ENCODE measurements at places on chromosomes 2 and 18.

GRCh38 chr2:172288603-172289002 is 138.8 kb upstream of the ITGA6 start:
- ATAC-seq, result no peak

- ATAC-seq, result no peak
Measured at GRCh38 chr2:158094487-158095092, 7.1 kb upstream of the UPP2 start.

DNA sequence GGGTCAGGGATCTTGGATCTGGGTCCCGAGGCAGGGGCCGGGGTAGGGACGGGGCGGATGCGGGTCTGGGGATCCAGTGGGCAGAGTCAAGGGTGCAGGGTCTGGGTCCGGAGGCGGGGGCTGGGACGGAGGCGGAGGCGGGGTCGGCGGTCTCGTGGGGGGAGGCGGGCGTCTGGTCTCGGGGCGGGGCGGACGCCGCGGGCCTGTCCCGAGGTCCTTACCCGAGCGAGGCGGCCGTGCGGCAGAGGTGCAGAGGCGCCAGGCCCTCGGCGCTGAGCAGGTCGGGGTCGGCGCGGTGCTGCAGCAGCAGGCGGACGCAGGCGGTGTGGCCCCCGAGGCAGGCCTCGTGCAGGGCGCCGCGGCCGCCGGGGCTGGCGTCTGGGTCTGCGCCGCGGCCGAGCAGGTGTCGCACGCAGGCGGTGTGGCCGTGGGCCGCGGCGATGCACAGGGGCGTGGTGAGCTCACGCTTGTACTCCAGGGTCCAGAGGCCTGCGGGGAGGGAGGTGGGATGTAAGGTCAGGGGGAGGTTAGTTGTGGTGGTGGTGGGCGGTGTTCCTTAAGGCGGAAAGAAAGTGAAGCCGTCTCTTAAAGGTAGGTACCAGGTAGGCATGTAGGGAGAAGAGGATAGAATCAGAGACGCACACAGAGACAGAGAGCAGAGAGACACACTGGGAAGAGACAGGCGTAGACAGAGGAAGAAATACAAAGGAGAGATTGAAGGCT is 26.6 kb downstream of the ASB18 start:
- ATAC-seq, result no peak

DNA sequence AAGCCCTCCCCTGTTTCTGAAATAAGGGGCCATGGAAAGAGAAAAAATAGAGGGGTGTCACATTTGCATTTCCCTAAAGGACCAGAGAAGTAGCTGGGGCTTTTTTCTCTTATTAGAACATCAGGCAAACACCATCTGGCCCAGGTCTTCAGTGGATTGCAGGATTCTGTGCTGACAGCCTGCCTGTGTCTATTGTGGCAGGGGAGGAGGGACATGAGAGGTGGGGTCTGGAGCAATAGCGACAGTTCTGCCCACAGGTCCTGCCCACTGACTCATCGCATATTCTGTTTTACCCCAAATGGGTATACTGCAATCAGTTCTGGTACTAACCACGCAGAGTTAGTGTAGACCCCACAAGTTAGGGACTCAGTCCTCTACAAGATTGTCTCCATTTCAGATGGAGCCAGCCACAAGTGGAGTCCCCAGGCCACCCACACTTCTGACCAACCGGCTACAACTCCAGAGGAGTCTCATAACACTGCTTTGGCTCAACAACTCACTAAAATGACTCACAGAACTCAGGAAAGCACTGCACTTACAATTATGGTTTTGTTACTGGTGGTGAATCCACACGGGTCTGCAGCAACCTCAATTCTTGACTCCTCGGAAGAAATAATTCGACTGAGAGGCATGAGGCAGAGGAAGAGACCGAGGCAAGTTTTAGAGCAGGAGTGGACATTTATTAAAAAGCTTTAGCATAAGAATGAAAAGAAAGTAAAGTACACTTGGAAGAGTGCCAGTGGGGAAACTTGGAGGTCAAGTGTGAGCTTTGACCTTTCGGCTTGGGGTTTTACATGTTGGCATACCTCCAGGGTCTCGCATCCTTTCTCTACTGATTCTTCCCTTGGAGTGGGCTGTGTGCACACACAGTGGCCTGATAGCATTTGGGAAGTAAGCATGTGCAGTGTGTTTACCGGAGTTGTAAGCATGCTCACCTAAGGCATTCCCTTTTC is 146.4 kb upstream of the SPATS2L start:
- no peak for ATAC-seq

- no peak for ATAC-seq
Measured at GRCh38 chr2:150733051-150733618, 245.7 kb upstream of the RND3 start.

GRCh38 chr2:130261970-130262760 is 63.9 kb upstream of the TUBA3E start:
- ATAC-seq, result no peak

- no peak for ATAC-seq
Measured at GRCh38 chr2:49913025-49913424, 758.7 kb upstream of the FSHR start.

- ATAC-seq, result no peak
Measured at GRCh38 chr2:39228413-39229209, 15.2 kb downstream of the CDKL4 start.

DNA sequence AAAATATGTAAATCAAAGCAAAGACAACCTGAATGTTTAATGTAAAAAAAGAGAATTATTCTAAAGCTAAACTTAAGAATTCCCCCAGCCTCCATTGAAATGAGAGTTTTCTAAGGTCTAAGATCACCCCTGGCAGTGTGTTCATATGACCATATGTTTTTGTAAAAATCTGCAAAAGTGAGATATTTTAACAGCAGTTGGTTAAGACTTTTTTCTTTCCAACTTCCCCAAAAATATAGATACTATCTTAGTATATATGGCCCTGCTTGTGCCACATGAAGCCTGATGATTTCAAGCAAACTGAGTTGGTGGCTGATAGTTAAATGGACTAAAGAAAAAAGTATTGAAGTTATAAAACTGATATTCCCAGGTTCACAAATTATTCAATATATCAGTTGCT is 35.4 kb downstream of the ZNF804A start:
- no peak for ATAC-seq

- ATAC-seq, result no peak
Measured at GRCh38 chr18:4391859-4392258, 63.2 kb downstream of the DLGAP1 start.

DNA sequence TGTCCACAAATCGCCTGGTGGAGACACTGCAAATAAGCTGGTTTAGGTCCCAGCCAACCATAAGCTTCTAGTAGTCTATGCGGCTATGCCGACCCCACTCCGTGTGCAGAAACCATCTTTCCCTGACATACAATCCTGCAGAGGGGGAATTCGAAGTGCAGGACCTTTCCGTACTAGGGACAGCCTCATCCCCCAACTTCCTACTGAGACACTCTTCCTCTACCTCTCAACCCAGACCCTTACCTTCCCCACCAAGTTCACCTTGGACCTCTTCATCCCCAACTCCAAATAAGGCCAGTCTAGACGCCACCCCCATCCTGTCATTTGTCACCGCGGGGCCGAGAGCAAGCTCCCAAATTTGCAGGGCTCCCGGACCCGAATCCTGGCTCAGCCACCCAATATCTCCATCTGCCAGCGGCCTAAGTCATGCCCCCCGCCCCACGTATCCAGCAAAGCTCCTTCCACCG is 496 bp downstream of the SUCLG1 start:
- ATAC-seq, result no peak

GRCh38 chr2:58845011-58845410 is 603.9 kb upstream of the FANCL start:
- ATAC-seq, result no peak

All from activated CD4-positive, CD25-positive, alpha-beta regulatory T cell treated with anti-CD3 and anti-CD28 coated beads, Interleukin-2, amount 50 U/mL, for 24 hours (primary cell).